ENCODE measurements at places on chromosomes 6 and 20.

DNA sequence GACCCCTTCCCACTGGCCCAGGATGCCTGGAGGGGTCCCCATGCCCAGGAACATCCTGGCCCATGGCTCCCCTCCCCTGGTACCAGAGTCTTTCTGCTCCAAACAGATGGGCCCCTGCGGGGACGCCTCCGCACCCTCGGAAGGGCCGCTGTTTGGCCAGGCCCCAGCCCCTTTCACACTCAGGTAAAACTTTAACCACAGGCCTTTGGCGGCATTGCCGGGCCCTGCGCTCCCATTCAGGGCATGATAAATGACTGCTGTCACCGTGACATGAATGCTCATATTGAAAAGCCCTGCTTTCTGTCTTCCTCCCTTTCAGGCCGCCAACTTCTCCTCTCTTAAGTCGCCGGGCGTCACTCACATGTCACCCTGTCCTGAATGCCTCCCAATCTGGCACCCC, 141.5 kb upstream of the TOP1 start:
- no peak for DNase-seq

DNA sequence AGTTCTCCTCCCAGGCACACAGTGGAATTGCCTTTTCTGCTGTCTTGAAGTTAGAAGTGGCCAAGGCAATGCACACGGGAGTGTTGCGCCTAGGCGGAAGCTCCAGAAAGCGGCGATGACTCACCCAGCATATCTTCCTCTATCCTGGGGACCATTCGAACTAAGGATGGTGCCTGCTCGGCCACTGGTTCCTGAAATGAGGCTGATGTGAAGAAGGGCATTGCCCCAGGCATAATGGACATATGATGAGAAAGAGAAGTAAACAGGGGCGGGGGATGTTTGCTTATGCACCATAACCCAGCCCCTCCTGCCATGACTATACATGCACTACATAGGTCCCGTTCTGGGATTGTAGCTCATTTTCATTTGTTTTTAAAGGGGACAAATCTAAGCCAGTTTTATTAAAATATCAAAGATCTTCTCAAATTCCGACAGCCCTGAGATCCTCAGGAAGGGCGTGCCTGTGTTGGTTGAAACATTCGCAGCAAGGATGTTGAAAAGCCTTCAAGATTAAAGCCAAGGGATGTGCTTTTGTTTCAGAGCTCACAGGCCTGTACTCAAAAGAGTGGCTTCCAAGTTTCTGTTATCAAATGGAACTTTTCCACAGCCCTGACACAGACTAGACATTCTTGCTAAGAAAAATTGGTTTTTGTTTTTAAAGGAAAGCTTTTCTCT, 218.5 kb downstream of the LY86 start:
- no peak for DNase-seq

DNA sequence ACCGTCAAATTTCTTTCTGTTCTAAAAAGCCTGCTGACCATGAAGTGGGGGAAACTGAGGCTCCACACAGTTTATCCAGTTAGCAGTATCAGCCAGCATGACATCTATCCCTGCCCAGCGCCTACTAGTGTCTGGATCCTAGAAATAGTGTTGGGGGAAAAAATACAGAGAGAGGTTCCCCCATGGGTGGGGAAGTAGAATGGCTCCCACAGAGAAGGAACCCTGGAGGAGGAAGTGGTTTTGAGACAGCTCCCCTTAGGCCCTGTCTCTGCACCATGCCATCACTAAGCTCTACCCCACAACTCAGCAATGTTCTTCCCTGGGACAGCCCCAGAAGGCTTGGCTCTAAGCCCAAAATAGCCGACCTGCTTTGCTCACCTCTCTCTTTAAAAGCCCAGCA, 153.4 kb downstream of the MBOAT1 start:
- no peak for DNase-seq

DNA sequence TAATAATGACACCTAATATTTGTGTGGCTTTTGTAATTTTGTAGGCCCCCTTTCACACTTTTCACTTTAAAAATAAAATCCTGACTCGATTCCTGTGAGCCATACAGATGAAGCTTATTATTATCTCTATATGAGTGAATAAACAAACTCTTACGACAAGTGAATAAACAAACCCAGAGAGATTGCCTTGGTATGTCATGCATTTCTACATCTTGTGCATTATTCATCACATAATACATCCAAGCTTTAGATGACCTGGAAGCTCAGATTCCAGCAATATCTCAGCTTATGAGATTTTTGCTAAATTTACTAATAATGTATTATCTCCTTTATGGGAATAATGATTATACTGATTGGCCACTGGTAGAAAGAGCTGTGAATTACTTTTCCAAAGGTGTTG, 248.2 kb downstream of the TBX18 start:
- DNase-seq: no peak

- DNase-seq: no peak
These were observed 203.1 kb downstream of the UBE3D start for GRCh38 chr6:82862543-82862942.

- DNase-seq: no peak
These were observed 116.7 kb downstream of the UNC5CL start for GRCh38 chr6:40922281-40922680.

DNA sequence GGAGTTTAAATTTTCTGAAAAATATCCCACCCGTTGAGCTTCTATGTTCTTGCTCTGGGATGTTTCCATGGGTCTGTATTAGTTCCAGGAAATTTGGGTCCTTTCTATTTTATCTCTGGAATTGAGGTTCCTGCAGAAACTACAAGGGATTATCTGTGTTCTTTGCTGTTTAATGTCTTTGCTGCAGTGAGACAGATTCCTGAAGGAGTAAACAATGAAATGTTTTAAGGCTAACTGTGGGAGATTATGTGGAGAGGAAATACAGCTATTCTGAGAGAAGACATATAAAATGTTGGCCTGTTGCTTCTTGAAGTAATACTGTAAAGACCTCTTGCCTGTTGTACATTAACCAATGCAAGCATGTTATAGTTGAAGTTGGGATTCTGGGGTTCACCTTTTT, 43.5 kb downstream of the SAMD5 start:
- DNase-seq: no peak

DNA sequence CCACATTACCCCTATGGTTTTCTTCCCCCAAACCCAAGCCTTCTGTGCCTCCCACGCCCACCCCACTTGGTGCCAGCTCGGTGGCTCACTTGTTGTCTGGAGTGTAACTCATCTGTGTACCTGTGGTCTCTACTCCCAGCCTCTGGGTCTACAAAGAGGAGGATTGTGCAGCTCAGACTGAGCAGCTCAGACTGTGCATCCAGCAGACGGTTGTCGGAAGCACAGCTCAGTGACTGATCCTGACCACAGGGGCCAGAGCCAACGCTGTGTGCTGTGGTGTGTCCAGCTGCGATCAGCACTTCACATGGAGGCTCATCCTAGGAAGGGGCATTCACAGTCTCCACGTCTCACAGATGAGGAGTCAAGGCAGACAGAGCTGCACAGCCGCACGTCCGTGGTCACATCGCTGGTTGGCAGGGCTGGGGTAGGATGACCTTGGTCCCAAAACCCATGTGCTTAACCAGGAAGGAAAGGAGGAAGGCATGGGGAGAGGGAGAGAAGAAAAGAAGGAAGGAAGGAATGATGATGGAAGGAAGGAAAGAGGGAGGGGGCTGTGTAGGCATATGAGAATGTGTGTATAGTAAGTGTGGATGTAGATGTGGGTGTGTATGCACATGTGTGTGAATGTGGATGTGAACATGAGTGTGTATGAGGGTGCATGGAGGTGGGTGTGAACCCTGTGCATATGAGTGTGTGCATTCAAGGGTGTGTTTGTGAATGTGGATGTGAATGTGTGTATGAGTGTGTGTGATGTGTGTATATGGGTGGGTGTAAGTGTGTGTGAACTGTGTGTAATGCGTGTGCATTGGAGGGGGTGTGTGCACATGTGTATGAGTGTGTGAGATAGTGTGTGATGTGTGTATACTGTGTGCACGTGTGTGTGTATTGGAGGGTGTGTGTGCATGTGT, 28.2 kb upstream of the STX16 start:
- DNase-seq: no peak

GRCh38 chr6:125104425-125104824, 49.1 kb upstream of the TPD52L1 start:
- no peak for DNase-seq

DNA sequence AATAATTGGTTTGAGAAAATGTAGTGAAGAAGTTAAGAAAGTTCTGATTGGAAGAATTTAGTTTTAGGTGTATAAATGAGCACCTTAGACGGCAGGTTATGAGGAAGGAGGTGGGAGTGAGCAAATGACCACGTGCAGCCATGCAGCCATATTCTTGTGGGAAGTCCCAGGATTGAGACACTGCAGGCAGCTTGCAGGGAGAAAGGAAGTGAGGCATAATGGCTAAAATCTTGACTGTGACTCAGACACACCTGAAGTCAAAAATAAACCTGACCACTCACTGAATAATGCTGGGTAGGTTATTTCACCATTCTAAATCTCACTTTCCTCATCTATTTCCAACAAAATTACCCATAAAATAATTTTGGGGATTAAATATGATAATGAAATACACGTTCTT, 16.6 kb downstream of the DSE start:
- DNase-seq: no peak

DNA sequence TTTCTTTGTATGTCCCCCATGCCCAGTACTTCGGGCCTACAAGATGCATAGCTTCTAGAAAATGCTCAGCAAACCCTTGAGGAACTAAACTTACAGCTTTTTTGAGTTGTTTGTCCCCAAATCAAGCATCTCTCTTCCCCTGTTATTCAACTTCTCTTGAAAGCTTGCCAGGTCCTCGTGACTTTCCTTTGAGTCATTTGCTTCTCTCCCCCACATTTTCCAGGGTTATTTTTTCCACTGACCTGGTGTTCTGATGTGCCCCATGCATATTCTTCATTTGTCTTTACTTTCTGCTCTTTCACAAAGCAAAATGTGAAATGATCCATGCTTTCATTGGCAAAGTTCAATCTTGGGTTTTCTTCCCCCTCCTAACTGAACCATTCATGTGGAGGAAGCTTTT, 204.8 kb downstream of the TFAP2A start:
- DNase-seq: no peak

DNA sequence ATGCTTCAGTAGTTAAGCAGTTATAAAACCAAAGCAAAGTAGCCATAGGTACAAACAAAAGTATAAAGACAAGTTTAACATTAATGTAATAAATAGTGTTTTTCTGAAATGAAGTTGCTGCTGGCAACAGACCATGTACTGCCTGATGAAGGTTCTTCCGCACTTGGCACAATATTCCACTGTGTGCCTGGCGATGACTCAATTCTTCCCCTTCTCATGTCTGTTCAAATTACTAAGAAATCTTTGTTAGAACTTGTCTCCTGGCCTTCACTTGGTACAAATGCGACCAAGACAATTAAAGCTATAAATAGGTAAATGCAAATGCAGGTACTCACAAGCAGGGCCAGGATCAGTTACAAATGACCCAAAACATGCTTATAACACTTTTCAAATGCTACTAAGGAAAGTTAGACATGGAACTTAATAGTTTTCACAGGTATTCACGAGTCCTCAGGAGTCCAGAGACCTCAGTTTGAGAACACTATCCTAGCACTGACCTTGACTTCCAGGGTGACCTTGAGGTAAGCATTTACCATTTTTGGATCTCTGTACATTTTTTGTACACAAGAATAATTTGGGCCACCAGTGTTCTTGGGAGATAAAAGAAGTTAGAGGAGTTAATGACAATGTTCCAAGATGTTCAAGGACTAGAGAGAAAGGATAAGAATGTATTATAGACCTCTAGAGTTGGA, 8.1 kb upstream of the DDR1 start:
- DNase-seq: no peak

DNA sequence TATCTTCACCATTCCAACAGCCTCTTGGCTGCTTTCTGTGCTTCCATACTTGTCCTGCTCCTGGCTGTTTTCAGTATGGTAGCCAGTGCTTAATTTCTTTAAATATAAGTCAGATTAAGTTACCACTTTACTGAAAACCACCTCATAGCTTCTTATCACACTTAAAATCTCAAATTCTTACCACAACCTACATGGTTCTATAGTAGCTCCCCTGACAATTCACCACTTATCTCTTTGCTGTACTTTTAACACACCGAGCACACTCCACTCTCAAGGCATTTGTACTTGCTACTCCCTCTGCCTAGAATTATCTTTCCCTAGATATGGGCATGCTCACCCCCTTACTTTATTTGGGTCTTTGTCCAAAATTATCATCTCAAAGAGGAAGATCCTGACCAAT, 369.0 kb downstream of the TENT5A start:
- DNase-seq: no peak

DNA sequence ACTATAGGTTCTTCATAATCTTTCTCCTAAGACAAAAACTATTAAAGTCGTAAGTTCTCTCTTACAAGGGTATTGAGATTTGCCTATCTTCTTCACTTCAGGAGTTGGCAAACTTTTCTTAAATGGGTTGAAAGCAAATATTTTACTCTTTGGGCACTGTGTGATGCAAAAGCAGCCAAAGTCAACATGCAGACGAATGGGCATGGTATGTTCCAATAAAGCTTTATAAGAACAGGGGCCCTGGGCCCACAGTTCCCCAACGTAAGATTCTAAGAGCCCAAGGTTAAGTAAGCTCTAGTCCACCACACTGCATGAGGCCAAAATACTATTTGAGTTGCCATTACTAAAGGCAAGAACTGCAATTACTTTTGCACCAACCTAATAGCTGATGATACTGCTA, 11.5 kb downstream of the CD164 start:
- DNase-seq: no peak

- DNase-seq: no peak
These were observed 337.8 kb downstream of the FARS2 start for GRCh38 chr6:5599127-5599526.

- no peak for DNase-seq
These were observed 57.5 kb downstream of the IRF4 start for GRCh38 chr6:449057-449430.
